NCI-H1417 treated with DMSO at 0.1 percent for 48 hours (cell line): ENCODE measurements at places on chromosomes 3 and 15.

DNA sequence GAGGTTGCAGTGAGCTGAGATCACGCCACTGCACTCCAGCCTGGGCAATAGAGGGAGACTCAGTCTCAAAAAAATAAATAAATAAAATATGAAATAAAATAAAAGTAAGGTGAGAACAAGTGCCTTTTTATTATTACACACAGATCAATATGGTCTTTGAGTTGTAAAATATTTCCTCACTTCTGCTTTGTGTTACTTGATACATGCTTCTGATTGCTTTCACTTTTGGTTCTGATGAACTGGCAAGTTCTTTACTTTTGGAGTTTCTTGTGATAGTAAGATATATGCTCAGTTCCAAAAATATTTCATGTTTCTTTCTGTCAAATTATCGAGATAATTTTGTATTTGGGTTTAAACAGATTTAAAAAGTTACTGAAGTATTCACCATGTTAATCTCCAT, 16.6 kb upstream of the GYG1 start:
- no peak for DNase-seq

GRCh38 chr3:192957441-192958021, 39.9 kb upstream of the MB21D2 start:
- DNase-seq = no peak

- no peak for DNase-seq
These were observed 14.3 kb downstream of the ARL8B start for GRCh38 chr3:5136211-5136918.

GRCh38 chr3:52355526-52355925, 39.4 kb downstream of the DNAH1 start:
- no peak for DNase-seq

GRCh38 chr3:190617185-190617584, 103.3 kb downstream of the IL1RAP start:
- DNase-seq = no peak

GRCh38 chr3:77913524-77914174, 873.8 kb downstream of the ROBO2 start:
- DNase-seq = no peak

DNA sequence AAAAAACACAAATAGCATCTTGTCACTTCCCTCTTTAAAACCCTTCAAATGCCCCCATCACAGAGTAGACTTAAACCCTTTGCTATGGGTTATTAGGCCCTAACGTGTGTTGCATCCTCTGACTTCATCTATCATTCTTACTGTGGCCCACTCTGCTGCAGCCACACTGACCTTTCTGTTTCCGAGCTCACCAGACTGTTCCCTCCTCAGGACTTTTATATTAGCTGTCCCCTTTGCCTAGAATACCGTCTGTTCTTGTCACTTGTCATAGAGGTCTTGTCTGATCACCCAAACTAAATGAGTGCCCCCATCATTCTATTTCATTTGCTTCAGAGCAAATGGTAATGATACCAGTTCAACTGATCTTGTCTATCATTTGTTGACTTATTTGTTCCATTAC, 877 bp upstream of the FEM1B start:
- DNase-seq = peak; percentile 1

DNA sequence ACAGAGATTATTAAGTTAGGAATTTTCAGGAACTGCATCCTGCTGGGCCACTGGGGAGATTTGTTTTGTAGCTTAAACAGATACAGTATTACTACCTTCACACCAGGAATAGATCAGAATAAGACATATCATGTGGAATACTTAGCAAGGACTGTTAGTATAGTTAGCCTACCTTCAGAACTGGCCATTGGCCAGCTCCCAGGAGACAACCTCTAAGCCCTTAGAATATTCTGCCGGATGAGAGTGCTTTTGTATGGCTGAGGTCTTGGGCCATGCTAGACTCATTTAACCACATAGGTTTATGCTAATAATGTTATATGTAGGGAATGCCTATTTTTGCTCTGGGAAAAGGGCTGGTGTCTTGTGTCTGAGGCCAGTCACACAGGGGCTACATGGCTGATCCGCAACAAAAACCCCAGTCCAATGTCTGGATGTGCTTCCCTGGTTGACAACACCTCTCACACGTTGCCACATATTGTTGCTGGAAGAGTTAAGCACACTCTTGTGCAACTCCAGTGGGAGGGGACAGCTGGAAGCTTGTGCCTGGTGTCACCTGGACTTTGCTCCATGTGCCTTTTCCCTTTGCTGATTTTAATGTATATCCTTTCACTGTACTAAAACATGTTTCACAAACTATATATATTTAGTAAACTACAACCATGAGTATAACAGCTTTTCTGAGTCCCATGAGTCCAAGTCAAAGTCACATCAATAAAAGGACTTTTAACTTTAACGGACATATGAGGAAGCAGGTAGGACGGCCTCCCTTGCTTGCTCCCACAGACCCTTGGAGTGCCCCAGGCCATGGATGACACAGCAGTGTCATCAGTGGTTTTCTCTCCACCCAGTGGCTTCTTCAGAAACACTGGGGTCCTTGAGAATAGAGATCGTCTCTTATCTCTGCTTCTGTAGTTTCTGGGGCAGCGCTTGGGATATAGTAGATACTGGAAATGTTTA, 118.0 kb upstream of the C3orf80 start:
- DNase-seq = no peak
